ENCODE measurements at places on chromosomes 12 and 14.

DNA sequence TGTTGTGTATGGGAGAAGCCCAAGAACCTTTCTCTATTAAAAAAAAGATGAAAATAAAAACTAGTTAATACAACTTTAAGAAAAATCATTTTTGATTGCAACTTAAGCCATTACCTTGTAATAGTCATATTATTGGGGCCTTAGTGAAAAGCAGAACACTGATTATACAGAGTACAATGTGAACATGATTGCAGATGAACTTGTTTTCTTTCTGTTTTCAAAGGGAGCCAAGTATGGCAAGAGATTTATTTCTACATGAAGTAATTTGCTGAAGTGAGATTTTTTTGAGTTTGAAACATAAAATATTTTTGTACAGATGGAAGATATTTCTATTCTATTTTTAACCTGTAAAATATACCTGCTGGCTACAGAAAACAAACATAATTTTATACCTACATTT is 104.9 kb downstream of the GPR135 start:
- no peak for DNase-seq

DNA sequence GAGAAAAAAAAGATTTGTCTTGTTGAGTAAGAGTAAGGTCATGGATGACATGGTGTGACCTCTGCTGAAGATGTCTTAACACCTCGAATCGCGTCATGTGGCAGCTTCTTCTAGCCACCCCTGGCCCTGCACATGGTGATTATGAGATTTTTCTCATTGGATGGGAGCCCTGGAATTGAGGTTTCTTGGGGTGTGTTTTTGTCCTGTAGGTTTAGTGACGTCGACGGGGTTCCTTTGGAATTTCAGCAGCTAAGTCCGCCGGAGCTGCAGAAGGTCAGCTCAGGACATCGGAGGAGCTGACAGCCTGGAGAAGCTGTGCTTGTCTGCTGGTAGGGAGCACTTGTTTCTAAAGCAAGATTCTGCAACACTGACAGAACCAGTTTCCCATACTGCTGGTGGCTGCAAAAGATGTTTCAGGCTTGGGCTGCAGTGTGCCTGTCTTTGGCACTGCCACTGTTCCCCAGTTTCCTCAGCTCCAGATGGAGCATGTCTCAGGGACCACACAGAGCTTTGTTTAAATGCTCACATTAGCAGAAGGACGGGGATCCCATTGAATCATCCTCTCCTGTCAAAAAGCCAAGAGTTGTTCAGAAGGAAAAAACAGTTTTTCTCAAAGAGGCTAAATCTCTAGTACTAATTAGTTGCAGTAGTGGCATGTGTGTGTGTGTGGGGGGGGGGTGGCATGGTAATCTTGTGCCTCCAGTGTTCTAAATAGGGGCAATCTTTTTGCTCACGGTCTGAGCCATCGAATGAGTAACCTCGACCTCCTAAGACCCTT is 5.2 kb upstream of the FOS start:
- DNase-seq: no peak

GRCh38 chr14:95323917-95324316 is 4.2 kb upstream of the CLMN start:
- DNase-seq: no peak

- DNase-seq: no peak
Measured at GRCh38 chr12:79954037-79954610, 19.2 kb upstream of the PPP1R12A start.

DNA sequence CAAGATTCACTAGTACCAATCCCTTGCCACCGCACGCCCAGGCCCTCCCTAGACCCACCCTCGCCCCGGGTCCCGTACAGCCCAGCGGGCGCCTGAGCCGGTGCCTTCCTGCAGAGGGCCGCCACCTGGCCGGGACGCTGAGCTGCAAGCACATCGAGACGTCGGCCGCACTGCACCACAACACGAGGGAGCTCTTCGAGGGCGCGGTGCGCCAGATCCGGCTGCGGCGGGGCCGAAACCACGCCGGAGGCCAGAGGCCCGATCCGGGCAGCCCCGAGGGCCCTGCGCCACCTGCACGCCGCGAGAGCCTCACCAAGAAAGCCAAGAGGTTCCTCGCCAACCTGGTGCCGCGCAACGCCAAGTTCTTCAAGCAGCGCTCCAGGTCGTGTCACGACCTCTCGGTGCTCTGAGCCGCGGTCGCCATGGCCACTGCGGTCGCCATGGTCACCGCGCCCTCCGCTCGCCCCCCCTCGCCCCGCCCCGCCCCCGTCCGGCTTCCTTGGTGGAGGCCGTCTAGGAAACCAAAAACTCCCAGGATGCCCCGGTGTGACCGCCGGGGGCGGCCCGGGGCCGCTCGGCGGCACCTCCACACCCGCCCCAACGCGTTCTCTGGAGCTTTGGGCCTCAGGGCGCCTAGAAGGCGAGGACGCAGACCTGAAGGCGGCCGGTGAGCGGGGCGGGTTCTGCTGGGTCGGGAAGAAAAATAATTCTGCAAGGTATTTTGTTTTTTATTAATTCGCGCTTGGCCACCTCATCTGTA is 3.7 kb downstream of the REM2 start:
- DNase-seq: peak; percentile 63

DNA sequence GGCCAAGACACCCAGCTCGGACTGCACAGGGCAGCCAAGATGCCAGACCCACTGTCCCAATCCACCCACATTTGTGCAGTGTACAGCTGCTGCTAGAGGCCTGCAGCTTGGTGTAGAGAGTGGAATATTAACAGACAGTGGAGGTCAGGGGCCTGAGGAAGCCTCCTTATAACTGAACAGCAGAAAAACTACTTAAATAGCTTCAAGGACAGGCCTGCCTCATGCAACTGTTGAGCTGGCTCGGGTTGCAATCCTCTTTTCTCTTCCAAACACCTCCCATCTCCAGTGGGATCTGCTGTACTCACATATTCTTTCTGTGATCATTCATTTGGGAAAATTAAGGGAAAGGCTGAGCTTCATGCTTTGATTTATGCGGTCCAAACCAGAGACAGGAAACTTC is 1043.2 kb upstream of the TMEM132C start:
- no peak for DNase-seq

DNA sequence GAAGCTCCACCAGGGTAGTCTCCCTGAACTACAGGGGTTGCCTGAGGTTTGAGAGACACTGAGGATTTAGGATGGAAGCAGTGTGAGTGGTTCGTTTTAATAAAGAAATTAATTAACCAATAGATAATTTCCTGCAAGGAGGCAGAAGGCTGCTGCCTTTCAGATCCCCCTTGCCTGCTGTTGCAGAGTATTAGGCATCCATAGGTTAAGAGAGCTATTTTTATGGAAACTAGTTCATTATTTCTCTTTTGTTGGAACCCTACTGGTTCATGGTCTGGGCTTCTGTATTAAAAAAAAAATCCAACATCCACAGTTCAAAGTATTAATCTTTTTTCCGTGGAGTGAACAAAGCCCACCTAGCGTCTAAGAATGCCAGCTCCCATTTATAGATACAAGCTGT is 50.5 kb upstream of the RTRAF start:
- no peak for DNase-seq

DNA sequence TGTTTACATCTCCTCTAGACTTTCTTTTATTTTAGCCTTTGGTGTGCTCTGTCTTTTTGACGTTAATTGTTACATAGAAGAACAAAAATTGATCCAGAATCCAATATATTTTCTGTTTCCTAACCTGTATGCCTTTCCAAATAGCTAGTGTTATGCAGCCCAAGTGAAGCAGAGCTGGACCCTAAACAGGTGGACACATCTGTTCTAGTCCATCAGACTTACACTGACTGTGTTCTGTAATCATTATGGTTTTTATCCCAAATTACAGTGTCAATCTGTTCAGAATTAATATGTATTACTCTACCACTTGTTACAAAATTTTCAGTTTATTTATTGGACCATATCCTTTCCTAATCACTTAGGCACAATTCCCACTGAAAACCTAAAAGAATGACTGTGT is 176.8 kb upstream of the FOXG1 start:
- no peak for DNase-seq

DNA sequence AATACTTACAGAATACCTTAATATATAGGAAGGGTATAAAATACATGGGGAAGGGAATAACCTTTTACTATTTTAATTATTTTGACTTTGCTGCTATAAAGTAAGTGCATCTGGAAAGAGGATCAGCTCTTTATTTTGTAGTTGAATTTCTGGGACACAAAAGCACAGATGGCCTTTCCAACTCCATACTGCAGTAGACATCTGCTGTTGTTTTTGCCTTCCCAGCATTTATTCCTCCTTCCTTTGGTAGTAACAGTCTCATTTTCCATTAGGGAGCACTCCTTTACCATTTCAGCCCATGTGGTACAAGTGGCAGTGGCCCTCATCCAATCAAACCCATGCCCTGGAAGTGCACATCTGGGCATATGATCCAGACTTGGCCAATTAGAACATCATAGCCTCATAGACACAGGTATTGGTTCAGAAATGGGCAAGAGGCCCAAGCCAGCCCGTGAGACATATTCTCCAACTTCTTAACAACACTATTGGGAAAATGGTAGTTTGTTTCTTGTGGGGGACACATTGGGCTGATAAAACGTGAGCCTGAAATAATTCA is 64.8 kb upstream of the YARS2 start:
- DNase-seq: no peak

- no peak for DNase-seq
Measured at GRCh38 chr12:109621211-109621694, 47.7 kb downstream of the MVK start.

DNA sequence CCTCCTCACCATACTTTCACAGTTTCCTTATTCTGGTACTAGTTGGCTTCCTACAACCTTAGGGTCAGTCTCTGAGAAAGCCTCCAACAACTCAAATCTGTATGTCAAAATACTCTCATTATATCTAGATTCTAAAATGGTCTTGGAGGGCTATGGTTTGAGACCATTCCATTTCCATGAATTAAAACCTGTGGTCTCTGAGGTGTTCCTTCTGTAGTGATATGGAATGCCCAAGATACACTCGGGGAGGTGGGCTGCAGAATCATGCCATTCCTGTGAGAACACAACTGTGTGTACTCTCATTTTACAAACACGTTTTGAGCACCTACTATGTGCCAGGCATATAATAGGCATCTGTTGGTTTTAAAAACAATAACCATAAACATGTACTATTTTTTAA is 74.0 kb downstream of the FERMT2 start:
- no peak for DNase-seq

- no peak for DNase-seq
Measured at GRCh38 chr12:63206909-63207308, 55.9 kb upstream of the AVPR1A start.

- no peak for DNase-seq
Measured at GRCh38 chr12:7856516-7856915, 16.2 kb downstream of the SLC2A14 start.

DNA sequence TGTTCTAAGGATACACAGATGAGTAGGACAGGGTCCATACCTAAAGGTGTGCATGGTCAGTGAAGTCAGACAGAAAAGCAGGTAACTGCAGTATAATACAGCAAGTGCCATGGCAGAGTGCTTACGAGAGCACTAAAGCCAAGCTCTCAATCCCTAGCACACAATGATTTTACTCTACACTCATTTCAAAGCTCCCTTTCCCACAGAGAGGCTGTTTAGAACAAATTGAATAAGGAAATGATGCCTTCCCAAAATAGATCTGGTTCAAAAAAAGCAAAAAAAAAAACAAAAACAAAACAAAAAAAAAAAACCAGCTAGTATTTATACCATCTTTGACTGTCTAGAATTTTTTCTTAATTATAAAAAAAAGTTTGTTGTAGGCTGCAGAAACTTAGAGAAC is 74.1 kb downstream of the HECTD4 start:
- DNase-seq: no peak

- DNase-seq: no peak
Measured at GRCh38 chr12:109758426-109759420, 45.1 kb downstream of the FAM222A start.

- DNase-seq: no peak
Measured at GRCh38 chr12:1993341-1993740, 10.9 kb downstream of the DCP1B start.

DNA sequence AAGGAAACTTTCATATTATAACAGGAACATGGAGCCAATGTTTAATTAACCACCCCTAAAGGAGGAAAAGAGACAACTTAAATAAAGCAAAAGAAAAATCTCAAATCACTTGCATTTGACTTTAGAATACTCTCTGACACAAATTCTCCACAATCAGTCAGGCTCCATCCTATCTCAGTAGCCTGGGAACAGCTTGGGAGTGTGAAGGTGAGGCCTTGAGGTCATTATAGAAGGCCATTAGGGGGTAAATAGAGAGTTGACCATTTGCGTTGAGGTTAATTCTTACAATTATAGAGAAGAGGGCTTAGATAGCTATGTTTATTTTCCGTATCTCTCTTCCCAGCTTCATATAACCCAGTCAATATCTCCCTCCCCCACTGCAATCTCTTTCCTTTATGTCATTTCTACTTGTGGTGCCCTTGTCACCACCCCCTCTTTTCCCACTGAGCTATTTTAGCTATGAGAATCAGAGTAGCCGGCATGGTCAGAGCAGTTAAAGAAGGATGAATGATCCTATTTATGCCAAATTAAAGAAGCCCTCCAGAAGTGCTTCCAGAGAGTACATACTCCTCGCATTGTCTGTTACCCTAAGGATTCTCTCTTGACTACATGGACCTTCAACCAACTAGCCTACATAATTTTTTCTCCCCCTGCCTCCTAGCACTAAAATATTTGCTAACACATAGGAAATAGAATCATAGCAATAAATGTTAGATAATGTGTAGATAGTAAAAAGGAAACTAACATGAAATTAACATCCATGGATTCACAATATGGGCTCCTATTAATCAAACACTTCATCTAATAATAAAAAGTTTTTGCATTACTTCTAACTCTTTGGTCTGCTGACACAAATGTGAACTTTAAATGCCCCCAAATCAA is 135.2 kb upstream of the KRR1 start:
- no peak for DNase-seq

DNA sequence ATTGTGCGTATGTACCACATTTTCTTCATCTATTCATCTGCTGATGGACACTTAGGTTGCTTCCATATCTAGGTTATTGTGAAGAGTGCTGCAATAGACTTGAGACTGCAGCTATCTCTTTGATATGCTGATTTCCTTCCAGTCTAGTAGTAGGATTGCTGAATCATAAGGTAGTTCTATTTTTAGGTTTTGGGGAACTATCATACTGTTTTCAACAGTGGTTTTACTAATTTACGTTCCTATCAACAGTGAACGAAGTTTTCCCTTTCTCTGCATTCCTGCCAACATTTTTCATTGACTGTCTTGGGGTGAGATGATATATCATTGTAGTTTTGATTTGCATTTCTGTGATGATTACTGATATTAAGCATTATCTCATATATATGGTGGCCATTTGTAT is 482.2 kb downstream of the SLC16A7 start:
- no peak for DNase-seq

DNA sequence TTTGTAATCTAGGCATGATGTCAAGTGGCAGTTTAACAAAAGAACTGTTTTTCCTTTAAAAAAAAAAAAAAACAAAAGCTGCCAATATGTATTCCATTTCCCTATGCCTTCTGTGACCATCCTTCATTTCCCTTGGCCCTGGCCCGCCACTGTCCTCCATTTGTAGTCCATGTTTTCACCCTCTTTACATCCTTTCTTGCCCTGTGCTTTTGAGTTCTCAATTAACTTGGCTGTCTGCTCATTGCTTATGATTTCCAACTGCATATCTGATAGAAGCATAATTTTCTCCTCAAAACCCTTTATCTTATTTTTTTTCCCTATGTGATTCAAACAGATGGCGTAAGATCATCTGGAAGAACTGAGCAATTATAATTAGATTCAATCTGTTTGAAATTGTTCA is 297.5 kb downstream of the NAV3 start:
- no peak for DNase-seq

- DNase-seq: peak; percentile 54
Measured at GRCh38 chr12:57093415-57094207, 4.7 kb downstream of the NAB2 start.

Data from naive thymus-derived CD8-positive, alpha-beta T cell (primary cell).